Stimulated activated naive CD8-positive, alpha-beta T cell treated with anti-CD3 and anti-CD28 coated beads, Interleukin-15, Interleukin-2, amounts not matched to agents 100 U/mL and 50 U/mL, for 24 hours (primary cell): ENCODE measurements at places on chromosomes 1 and 21.

DNA sequence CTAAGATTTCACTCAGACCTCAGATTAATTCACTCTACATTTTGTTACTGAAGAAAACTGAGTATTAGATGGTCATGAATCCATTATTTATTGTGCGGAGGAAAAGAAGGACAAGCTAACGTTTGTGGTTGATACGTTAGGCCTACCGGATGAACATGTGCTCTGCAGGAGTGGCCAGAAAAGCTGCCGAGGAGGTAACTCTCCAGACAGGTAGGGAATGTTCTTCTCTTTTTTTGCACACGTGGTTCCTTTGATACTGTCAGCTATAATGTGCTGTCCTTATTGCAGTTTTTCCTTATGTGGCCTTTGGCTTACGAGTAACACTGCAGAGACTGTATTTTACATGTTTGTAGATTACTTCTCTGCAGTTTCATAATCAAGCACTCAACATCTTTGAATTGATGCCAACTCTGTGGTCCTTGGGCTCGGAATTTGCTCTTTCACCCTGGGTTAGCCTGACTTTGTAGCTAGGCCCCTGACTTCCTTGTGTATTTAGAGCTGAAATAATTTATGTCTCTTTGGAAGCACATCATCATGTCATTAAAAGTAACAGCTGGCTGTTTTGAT, 13.6 kb downstream of the MTR start:
- no peak for DNase-seq

DNA sequence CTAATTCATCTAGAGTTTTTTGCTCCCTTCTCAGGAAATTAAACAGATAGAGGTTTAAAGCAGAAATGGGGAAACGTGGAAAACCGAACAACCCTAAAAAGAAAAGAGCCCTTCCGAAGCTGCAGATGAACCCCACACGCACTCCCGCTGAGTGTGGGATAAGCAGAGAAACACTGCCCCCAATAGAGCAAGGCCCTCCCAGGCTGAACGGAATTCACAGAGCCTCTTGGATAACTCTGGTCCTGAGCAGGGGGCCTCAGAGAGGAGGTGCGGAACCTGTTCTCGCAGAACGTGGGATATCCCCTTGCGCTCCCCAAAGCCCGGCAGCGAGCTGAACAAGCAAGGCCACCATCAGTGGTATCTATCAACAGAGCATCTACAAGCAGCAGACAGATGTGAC, 44.9 kb downstream of the SSBP3 start:
- no peak for DNase-seq

DNA sequence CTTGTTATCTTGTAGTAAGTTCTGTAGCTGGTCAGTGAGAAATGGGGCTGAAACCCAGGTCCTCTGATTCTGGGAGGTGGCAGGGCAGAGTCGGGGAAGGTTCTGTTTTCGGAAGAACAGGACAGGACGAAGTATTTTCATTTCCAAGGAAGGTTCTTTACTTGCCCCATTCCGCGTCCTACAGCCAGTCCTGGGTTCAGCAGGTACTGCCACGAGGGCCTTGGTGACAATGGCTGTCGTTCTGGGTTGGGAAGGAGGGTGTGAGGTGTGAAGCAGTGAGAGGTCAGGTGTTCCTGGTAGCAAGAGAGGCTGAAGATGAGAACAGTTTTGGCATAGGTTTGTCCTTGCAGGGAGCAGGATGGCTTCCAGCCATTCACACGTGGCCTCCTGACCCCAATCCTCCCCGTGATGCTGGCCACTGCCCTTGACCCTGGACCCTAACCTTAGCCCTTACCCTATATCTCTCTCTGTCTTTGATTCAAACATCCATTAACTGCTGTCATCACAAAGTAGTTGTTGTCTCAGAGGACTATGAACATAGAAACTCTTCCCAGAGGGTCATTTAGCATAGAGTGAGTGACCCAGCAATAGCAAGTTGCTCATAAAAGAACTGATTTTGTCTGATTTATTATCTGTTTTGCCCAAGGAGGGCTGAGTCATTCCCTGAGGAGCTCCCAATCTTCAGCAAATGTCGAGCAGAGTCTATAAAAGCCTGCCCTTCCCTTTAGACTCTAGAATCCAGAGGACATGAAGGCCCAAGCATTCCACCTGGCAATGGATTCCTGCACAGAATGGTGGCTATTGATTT, 25.0 kb downstream of the VASH2 start:
- no peak for DNase-seq

DNA sequence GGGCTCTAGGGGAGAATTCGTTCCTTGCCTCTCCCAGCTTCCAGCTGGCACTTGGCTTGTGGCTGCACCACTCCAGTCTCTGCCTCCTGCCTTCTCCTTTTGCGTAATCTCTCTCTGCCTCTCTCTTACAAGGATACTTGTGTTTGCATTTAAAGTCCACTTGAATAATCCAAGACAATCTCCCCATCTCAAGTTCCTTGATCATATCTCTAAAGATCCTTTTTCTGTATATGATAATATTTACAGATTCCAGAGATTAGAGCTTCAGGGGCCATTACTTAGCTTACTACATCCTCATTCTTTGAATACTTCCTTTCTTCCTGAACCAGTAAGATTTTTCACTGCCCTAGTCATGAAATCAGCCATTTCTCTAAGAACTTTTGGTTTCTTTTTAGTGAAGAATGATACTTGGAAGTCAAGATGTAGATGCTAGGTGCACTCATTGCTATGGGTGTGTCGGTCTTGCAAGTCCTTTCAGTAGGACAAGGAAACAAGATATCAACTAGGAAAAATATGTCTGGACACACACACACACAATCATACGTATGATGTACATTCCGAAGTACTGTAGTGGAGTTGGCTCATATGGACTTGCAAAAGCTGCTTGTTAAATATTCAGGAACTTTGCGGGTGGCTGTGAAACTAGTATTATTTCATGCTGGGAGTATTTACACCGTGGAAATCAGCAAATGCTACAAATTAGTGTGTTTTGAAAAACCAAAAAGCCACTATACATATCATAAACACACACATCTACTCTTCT, 20.8 kb upstream of the RLF start:
- no peak for DNase-seq

- no peak for DNase-seq
Observed at GRCh38 chr21:18298228-18298627, 53.6 kb downstream of the CHODL start.

DNA sequence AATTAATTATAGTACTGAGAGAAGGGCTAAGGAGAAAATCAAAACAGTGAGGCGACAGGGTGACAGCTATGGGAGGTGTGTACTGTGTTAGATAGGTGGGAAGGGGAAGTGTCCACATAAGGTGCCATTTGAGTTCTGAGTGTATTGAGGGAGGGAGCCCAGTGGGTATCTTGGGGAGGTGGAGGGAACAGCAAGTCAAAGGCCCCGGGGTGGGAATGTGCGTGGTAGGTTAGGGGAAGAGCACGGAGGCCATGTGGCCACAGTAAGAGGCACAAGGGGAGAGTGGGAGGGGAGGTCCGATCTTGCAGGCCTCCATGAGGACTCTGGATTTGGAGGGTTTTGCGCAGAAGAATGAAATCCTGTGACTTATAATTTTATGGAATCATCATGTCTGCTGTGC, 3.0 kb upstream of the XKR8 start:
- DNase-seq: no peak

DNA sequence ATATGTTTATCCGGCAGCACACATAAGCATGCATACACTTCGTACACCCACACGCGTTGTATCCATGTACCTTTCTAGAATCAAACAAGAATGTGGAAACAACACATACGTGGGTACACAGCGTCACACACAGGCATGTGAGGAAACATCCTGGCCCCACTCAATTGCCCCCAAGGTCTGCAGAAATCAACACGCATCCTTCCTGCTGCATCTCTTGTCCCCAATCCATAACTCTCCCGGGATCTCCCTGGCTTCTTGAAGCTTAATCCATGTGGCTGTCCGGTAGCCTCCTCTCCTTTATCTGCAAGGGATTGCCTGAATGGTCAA, 5.5 kb upstream of the TBX15 start:
- no peak for DNase-seq

DNA sequence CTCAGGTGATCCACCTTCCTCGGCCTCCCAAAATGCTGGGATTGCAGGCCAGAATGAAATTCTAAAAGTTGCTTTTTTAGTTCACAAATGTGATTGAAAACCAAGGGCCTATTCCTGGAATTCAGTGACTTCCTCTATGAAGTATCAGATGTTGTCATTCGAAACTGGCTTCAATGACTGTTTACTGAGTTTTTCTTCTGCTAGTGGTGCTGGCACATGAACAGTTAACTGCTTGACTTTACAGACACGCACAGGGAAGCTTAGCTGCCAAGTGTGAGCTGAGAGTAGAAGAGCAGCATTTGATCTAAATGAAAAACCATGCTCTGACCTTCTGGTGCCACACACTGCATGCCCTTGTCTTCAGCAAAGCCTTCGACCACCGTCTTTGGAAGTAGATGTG, 32.8 kb upstream of the AJAP1 start:
- no peak for DNase-seq

DNA sequence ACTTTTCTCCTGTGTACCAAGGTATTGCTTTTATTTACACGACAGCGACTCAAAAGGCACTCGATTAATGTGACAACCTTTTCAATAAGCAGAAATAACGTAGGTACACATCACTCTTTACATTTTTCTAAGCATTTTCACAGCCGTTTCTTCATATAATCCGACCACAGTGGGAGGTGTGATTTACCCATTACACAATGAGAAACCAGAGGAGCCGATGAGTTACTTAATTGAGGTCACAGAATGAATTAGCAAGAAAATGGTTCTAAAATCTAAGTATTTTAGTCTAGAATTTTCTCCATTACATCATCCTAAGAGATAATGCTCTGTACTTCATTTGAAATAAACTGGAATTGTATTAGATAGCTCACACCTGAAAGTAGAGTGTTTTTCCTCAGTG, 71.5 kb downstream of the UMODL1 start:
- no peak for DNase-seq

GRCh38 chr1:49111931-49112330, 335.2 kb upstream of the BEND5 start:
- DNase-seq: no peak

- DNase-seq: no peak
Observed at GRCh38 chr1:103218821-103219220, 110.5 kb upstream of the COL11A1 start.

- DNase-seq: no peak
Observed at GRCh38 chr1:84719543-84720217, 29.4 kb upstream of the SSX2IP start.

GRCh38 chr1:162709870-162710269, 77.6 kb downstream of the DDR2 start:
- DNase-seq: no peak

GRCh38 chr1:14600405-14601112, 2.1 kb downstream of the KAZN start:
- no peak for DNase-seq
